ENCODE measurements at places on chromosomes 12 and 14. TPM values are rescaled to one million over a fixed set of nuclear protein-coding genes. Genes with fewer than 3 reads are reported as not detected.

The SVOP gene
- 0.09 TPM for total RNA-seq

The MRPL51 gene
- total RNA-seq = 131 TPM

The STXBP6 gene
- total RNA-seq = 19.9 TPM

The EPYC gene
- total RNA-seq = not detected

The PIWIL1 gene
- not detected for total RNA-seq

The IAPP gene
- total RNA-seq = not detected

The GDF3 gene
- not detected for total RNA-seq
